GM23248 (cell line): ENCODE measurements at places on chromosomes 1 and 21. TPM values are rescaled to one million over a fixed set of nuclear protein-coding genes. Genes with fewer than 3 reads are reported as not detected.

DNA sequence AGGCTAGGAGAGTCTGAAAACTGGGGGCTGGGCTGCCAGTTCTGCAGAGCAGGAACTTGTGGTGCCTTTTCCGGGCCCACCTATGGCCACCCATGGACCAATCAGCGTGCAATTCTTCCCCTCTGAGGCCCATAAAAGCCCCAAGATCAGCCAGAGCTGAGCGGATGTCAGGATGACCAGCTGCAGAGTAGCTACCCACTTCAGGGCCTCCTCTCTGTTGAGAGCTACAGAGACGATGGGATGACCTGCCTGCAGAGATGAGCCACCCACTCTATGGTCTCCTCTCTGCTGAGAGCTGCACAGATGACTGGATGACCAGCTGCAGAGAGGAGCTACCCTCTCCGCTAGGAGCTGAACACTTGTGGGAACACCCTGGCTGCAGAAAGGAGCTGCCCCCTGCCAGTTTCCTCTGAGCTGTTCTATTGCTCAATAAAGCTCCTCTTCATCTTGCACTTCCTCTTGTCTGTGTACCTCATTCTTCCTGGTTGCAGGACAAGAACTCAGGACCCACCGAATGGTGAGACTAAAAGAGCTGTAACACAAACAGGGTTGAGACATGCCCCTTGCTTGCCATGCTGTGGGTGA is 12.8 kb upstream of the AADACL4 start:
- peak; percentile 32 for DNase-seq

DNA sequence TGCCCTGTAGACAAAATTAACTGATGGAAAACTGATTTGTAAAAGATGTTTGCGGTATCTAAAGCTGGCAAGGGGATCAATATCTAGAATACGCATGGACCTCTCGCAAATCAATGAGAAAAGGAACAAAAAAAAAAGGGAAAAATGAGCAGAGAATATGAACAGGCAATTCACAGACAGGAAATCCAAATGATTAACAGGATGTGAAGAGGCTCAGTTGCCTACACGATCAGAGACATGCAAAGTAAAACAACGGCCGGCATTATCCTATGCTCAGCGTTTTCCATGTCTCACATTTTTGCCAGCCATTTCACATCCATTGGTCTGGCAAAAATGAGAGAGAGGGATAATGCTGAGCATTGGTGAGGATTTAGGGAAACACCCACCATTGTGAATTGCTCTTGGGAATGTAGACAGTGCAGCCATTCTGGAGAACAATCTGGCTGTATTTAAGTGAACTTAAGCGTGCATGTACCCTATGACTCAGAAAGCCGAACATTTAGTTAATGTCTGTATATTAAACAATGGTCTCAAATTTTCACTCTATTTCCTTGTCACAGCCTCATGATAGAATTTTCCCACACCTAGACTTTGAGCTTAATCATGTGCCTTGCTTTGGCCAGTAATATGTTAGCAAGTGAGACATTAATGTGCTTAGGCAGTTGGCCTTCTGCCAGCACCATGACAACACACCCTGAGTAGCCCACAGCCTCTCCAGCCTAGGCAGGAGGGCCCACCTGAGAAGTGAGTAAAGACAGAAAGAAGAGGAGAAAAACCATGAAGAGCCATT is 61.0 kb upstream of the NBPF3 start:
- no peak for DNase-seq

- no peak for DNase-seq
Observed at GRCh38 chr1:225348400-225348799, 79.4 kb downstream of the LBR start.

DNA sequence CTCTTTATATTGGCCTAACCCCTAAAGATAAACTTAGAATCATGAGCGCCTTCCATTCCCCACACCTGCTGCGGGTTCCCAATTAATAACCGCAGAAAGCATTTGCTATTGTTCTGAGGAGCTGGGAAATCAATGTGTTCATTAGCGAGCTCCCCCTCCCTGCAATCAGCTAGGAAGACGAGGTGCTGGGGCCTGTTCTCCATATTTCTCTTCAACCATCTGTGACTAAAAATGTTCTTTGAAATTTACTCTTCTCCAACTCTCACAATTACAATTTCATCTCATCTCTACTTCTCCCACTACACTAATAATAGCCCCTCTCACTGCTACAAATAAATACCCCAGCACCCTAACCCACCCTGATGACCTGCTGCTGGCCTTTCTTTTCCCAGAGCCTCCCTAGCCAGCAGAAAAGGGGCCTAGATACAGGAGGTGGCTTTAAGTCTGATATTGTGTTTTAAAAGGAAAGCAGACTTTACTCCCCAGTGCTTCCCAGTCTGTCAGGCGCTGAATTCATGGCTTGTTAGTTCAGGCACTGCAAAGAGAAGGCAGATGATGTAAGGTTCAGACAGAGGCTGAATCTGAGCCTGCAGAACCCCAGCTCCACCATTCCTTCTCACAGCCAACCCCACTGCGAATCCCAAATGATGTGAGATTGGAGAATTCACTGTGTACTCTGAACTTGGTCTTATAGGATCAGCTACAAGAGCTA is 477.5 kb upstream of the DAB1 start:
- DNase-seq, result no peak

DNA sequence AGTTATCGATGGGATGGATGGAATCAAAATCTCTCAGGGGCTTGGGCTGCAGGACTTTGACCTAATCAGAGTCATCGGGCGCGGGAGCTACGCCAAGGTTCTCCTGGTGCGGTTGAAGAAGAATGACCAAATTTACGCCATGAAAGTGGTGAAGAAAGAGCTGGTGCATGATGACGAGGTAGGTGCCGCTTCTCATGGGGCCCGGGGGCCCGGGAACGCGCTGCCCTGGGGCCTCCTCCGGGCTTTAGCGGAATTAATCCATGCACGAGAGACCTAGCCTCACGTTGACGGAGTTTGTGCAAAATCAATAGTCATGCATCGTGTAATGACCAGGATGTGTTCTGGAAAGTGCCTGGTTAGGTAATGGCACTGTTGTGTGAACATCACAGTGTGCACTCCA is 43.8 kb downstream of the FAAP20 start:
- DNase-seq, result no peak

DNA sequence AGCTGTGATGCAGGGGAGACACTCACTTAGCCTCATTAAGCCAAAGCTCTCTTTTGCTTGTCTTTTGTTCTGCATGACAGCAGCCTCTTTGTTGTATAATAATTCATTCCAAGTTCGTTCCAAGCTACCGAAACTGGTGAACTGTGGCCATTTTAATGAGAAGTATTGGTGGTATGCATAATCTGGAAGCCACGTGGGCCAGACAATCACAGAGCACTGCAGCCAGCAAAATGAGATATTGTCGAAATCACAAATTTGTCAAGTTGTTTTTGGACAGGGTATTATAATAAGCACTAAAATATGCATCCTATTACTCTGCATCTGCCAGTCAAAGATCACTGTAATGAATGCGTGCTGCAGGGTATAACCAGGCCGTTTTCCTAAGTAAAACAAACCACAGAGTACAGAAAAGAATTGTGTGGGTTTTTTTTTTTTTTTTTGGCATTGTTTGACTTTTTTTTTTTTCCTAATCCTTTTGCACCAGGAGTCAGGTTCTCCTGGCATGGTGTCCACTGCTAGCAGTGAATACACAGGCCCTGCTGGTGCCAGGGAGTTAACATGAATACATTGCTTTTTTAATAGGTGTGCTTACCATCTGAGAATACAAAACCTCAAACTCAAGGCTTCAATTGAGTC is 423.9 kb downstream of the PTBP2 start:
- peak; percentile 68 for DNase-seq

DNA sequence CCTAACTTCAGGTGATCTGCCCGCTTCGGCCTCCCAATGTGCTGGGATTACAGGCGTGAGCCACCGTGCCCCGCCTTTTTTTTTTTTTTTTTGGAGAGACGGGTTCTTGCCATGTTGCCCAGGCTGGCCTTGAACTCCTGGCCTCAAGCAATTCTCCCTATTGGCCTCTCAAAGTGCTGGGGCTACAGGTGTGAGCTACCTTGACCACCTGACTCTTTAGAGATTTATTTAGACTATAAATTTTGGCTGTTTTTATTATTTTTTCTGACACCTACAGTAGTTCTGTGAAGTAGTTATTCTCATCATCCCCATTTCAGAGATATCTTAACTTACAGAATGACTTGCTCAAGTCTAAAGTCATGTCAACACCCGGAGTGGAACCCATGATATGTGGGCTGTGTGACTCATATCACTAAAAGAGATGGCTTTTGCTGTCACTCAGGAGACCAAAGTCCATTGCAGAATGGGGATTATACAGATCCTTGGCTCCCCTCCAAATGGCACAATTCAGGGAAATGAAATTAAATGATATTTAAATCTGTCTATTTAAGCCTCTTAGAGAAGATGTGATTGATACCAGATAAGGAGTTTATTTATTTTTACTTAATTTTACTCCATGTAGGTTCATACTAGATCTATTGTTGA is 93.2 kb downstream of the CTH start:
- peak; percentile 61 for DNase-seq

DNA sequence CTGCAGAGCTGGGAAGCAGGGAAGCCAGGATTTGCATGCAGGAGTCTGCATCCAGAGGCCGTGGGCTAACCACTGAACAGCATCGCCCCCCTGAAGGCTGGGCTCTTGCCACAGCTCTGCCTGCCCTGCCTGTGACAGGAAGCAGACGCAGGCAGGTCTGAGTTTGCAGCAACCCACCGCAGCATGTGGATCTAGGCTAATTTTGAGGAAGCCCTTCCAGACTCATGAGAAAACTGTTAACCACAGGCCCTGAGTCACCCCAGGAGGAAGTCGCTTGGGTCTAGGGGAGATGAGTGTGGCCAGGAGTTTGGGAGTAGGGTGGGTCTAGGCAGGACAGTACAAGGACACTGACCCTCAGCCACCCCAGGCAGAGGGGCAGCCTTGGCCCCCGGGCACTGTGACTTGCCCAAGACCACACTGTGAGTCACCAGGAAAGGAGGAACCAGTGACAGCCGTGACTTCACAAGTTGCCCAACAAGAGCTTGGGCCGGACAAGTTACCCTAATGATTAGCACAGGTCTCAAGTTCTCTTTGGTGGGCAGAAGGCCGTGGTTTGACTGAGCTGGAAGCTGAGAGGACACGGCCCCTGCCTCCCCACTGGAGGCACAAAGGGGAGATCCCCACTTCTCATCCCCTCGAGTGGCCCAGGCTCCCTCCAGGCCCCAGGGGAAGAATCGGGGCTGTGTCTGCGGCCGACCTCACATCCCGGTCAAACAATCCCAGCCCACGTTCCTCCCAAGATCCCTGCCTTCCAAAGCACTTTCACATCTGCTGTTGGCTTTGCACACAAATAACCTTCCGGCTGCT is 826 bp downstream of the LAPTM5 start:
- peak; percentile 92 for DNase-seq

GRCh38 chr1:238141353-238141752 is 250.6 kb upstream of the ZP4 start:
- no peak for DNase-seq

GRCh38 chr1:14499312-14500040 is 99.0 kb upstream of the KAZN start:
- DNase-seq, result no peak

GRCh38 chr1:162463021-162463420 is 34.6 kb upstream of the UHMK1 start:
- DNase-seq, result no peak

GRCh38 chr1:94013367-94013878 is 104.2 kb upstream of the GCLM start:
- no peak for DNase-seq

GRCh38 chr1:17585266-17585987 is 45.9 kb downstream of the ARHGEF10L start:
- DNase-seq, result no peak

DNA sequence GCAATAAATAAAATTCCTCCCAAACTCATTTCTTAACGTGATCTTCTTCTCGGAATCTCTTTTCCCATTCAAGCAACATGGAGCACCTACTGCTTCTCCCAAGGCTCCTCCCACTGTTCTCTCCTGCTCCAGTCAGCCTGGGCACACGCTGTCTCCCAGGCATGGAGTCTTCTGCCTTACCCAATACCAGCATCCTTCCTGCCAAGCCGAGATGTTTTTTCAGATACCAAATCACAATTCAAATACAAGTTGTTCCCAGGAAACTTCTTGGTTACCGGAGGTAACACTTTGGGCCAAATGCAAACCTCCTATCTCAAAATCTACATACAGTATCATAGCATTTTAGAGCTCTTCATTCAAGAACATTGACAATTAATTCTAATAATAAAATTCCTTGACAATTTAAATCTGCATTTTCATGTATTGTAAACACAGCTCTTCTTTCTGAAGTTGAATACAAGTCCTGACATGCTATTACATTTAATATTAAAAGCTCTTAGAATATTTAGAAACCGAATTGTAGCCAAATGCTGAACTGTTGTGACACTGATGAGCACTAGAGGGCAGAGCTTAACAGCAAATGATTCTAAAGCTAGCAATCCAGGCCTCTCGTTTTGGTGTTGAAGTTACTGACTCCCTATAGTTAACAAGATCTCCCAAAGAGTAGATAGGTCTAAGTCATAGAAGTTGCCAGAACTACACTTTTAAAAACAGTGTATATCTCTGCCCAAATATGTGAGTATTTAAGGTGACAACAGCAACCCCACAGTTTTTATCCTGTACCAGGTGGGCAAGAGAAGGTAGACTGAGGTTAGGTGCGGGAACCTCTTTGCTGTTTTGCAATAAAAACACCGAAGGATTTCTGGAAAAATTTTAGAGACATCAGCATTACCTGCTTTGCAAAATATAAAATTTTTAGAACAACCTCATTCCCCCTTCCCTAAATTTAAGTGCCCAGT is 52.3 kb downstream of the BCAR3 start:
- DNase-seq, result peak; percentile 86

DNA sequence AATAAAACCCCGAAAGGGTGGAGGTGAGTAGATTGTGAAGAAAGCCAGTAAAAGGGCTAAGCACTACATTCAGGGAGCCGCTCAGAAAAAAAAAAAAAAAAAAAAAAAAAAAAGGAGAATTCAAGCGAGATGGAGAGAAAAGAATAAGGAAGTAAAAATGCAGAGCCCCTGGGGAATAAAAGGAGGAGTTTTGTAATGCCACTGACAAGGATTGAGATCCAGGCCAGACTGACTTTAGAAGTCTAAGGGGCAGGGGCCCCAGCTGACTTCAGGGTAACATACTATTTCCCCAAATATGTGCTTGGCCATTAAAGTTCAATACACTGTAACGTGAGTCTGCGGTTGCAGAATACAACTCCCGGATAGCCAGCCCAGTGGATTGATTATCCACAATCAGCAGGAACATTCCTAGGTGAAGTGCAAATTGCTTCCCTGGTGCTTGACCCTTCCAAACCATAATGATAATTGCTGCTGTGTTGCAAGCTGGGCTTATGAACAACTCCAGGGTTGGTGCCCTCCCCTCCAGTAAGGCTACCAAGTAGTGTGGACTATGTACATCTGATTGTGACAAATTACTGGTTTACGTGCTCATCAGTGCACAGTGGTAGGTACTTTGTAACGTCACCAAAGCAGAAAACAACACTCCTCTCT is 30.7 kb upstream of the RRP15 start:
- no peak for DNase-seq

- peak; percentile 31 for DNase-seq
Observed at GRCh38 chr1:61116421-61116820, 34.1 kb downstream of the NFIA start.

- DNase-seq, result no peak
Observed at GRCh38 chr1:206924592-206925105, 2.9 kb upstream of the FCMR start.

The AIRE gene
- total RNA-seq, result not detected in 2 replicates

The DESI2 gene
- 58.9 and 65.9 TPM in 2 replicates for total RNA-seq

The LORICRIN gene
- not detected in 2 replicates for total RNA-seq

The SPAG17 gene
- total RNA-seq, result not detected in 2 replicates

The TMCC2 gene
- 1.7 and 2.7 TPM in 2 replicates for total RNA-seq

The NBL1 gene
- 201 and 290 TPM in 2 replicates for total RNA-seq

The PIK3R3 gene
- 0.76 and 1.9 TPM in 2 replicates for total RNA-seq

The NSL1 gene
- 30.7 and 34.9 TPM in 2 replicates for total RNA-seq
